ENCODE measurements at places on chromosomes 1 and 21. TPM values are rescaled to one million over a fixed set of nuclear protein-coding genes. Genes with fewer than 3 reads are reported as not detected.

Gene OR2T2
- total RNA-seq: not detected

DNA sequence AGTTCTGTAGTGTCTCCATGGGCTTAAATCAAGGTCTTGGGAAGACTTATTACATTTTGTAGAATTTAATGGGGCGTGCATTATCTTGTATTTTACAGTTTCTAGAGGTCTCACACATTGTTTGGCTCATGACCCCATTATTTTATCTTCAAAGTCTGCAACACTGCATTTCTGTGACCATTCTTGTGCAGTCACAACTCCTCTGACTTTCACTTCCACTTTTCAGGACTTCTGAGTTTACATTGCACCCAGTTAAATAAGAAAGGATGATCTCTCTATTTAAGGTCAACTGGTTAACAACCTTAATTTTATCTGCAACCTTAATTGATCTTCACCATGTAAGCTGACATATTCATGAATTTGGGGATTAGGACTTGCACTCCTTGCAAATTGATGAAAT is 1186.6 kb downstream of the MRPL39 start:
- no peak overlapping the region for H3K27ac ChIP-seq
- no peaks in the 10 kb centered on the region for H3K36me3 ChIP-seq
- H3K27me3 ChIP-seq: no peaks in the 10 kb centered on the region

DNA sequence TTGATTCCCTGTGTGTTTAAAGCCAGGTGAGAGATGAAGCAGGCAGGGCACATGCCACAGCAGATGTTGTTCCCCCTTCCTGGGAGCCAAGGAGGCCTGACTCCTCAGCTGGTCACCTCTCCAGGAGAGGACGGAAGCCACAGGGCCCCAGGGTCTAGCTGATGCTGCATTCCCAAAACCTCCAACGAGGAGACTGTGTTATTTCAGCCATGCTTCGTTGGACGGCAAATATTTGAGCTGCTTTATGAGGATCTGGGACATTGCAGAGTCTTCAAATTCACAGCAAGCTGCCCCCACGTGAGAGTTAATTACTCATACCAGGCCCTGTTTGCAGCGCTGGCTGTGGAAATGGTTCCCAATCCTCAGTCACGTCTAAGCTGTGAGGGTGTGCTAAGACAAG is 85.3 kb downstream of the CDC7 start:
- no peak overlapping the region for H3K4me3 ChIP-seq
- no peaks in the 10 kb centered on the region for H3K36me3 ChIP-seq
- no peak overlapping the region for H3K27ac ChIP-seq
- peaks cover 2% of the 10 kb centered on the region for H3K4me1 ChIP-seq
- H3K27me3 ChIP-seq: no peaks in the 10 kb centered on the region
- DNase-seq: no peak

DNA sequence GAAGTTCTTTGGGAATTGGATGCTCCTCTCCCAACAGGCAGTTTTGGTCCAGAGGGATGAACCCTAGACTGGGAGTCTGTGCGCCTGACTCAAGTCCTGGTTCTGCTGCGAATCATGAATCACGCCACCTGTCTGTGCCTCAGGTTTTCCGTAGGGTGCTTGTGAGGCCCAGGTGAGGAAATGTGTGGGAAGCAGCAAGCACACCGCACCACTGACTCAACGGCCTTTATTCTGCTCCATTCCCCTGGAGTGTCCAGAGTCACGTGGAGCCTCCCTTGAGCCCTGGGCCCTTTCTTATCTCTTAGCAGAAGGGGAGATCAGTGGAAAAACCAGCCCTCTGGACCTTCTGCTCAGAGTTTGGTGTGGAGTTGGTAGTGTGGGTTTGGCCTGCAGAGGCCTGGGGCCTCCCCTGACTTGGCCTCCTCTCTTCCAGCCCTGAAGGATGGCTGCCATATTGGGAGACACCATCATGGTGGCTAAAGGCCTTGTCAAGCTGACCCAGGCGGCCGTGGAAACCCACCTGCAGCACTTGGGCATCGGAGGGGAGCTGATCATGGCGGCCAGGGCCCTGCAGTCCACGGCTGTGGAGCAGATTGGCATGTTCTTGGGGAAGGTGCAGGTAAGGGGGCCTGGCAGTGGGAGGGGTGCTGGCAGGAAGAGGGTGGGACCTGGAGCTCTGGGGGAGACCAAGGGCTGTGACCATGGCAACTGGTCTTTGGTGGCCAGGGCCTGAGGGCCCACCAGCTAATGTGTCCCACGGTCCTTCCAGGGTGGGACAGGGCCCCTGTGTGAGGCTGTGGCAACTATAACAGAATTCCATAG is 21.1 kb downstream of the COQ8A start:
- no peaks in the 10 kb centered on the region for H3K27me3 ChIP-seq
- no peaks in the 10 kb centered on the region for H3K36me3 ChIP-seq
- H3K27ac ChIP-seq: no peak overlapping the region
- no peaks in the 10 kb centered on the region for H3K4me1 ChIP-seq
- no peak overlapping the region for H3K4me3 ChIP-seq

- no peak overlapping the region for H3K27ac ChIP-seq
- no peak for DNase-seq
- H3K36me3 ChIP-seq: peaks cover 52% of the 10 kb centered on the region
- no peaks in the 10 kb centered on the region for H3K27me3 ChIP-seq
- no peaks in the 10 kb centered on the region for H3K4me1 ChIP-seq
- H3K4me3 ChIP-seq: no peak overlapping the region
These were observed 11.4 kb downstream of the ZBTB48 start for GRCh38 chr1:6591222-6591621.

DNA sequence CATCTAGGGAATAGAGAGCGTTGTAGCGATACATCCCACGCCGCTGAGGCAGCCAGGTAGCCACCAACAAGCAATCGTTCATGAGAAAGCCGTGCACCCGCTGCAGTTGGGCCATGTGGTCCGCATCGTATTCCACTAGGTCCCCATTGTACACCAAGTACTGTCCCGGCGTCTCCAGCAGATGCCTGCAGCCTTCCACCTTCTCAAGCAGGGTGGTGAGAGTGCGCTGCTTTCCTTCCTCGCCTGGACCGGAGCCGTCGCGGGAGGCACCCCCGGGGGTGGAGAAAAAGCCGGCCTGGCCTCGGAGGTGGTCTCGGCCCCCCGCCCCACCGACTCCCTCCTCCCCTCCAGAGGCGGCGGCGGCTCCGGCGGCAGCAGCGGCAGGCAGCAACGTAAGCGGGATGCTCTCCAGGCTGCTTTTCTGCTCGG is 595 bp downstream of the EXOC8 start:
- H3K27me3 ChIP-seq: no peaks in the 10 kb centered on the region
- peaks cover 11% of the 10 kb centered on the region for H3K4me1 ChIP-seq
- DNase-seq: no peak
- H3K36me3 ChIP-seq: no peaks in the 10 kb centered on the region
- H3K4me3 ChIP-seq: peak overlapping the region; percentile 89
